Mucosa of descending colon (tissue), 3 donors: ENCODE measurements at places on chromosomes 2 and 18. TPM values are rescaled to one million over a fixed set of nuclear protein-coding genes. Genes with fewer than 3 reads are reported as not detected.

CYBRD1 gene
- total RNA-seq: 24.7 TPM

GRCh38 chr2:36797324-36798070 is 101.0 kb downstream of the VIT start:
- no peak for DNase-seq

SPRED2 gene
- 38.1 TPM for total RNA-seq

ANKRD62 gene
- total RNA-seq: not detected

GRCh38 chr2:2775018-2775417 is 443.9 kb upstream of the MYT1L start:
- DNase-seq: no peak

NAGK gene
- 105 TPM for total RNA-seq

- no peak for DNase-seq
These were observed 165.3 kb downstream of the RNF152 start for GRCh38 chr18:61727241-61728193.

DNA sequence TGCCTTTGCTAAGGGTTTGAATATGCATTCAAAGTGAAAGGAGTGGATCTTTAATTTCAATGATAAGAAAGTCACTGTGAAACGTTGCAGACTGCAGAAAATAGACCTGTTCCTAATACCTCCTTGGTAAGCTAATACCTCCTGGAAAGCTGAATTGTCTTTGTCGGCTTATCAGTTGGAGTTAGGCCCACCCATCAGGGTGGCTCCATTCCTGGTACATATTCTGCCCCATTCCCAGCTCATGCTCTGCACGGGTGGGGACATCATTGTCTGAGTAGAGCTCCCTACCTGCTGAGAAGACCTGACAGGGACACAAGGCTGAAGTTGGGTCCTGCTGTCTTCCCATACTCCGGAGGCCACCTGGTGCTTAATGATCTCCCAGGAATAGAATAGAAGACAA is 203.3 kb downstream of the EN1 start:
- no peak for DNase-seq

DNA sequence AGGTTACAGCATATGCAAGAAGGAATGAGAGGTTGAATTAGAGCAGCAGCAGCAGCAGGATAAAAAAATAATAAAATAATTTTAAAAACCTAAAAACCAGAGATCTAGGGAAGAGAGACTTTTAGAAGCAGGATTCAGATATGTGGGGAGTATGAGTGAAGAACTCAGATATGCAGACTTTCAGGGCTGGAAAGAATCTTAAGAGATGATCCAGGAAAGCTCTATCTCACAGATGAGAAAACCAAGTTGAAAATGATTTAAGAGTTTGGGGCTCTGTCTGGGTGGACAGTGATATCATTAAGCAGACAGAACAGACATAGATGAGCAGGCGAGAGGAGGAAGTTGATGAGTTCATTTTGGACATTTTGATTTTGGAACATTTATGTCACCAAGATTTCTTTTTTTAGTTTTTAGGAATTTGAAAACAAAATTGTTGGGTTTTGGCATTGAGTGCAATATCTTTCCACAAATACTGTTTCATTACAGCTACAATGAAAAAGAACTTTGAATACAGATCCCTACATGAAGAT is 31.8 kb downstream of the BCL2 start:
- no peak for DNase-seq

- no peak for DNase-seq
These were observed 5.1 kb upstream of the TEX51 start for GRCh38 chr2:126893606-126894005.

GRCh38 chr2:239173301-239173700 is 227.5 kb downstream of the HDAC4 start:
- no peak for DNase-seq

DNA sequence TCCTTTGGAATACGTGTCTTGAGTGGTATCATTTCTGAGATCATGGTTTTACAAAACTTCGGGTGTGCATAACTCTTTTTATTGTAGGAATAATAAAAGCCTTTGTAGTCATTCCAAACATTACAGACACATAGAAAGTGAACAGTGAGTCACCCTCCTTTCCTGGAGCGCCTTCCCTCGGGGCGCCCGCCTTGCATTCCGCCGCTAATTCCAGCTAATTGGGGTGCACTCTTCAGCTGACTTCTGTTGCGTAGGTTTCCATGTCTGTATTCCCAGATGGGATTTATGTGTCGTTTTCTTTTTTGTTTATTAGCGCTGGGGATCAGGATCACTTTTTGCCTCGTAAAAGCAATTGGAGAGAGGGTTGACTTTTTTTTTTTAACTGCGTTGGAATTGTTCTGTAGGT is 18.7 kb downstream of the SH3BP4 start:
- no peak for DNase-seq

GRCh38 chr2:240881913-240882312 is 13.3 kb downstream of the AGXT start:
- DNase-seq: no peak
